NCI-H510A (cell line): ENCODE measurements at places on chromosomes 2 and 18.

- no peak for DNase-seq
Measured at GRCh38 chr18:22241921-22242361, 72.6 kb downstream of the GATA6 start.

GRCh38 chr2:2926009-2926857 is 451.4 kb downstream of the EIPR1 start:
- DNase-seq, result no peak

DNA sequence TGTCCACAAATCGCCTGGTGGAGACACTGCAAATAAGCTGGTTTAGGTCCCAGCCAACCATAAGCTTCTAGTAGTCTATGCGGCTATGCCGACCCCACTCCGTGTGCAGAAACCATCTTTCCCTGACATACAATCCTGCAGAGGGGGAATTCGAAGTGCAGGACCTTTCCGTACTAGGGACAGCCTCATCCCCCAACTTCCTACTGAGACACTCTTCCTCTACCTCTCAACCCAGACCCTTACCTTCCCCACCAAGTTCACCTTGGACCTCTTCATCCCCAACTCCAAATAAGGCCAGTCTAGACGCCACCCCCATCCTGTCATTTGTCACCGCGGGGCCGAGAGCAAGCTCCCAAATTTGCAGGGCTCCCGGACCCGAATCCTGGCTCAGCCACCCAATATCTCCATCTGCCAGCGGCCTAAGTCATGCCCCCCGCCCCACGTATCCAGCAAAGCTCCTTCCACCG is 496 bp downstream of the SUCLG1 start:
- no peak for DNase-seq

DNA sequence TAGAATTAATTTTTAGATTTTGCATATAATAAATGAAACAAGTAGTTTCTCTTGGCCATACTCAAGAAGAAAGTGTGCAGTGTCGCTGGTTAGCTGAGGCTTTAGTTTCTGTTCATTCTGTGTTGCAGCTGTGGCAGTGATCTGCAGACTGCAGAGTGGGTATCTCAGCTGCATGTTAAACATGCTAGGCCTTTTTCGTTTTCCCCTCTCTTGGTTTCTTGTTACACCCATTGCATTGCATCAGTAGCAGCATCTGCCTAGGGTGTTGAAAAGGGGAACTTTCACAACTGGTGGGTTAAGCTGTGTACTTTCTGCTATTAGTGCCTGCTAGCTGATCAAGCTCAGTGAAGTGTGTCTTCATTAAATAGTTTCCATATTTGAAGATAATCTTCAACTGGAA is 51.3 kb downstream of the ACSL3 start:
- no peak for DNase-seq

- no peak for DNase-seq
Measured at GRCh38 chr2:222309361-222309760, 10.6 kb upstream of the PAX3 start.

DNA sequence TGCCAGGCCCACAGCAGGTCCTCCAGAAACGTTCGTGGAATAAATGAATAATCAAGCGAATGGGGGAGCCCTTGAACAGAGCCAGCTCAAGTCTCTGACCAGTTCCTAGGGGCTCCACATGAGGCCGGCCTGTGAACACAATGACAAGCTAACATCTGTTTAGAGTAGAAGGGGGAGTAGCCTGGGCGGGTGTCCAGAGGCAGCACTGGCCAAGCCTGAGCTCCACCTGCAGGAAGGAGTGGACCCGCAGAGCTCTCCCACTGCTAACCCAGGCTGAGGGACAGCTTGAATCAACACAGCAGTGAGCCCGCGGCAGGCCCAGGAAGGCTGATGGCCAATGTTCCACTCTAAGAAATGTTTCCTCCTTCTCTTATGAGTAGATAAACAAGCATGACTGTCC is 234.8 kb upstream of the RAB6C start:
- DNase-seq, result no peak

- no peak for DNase-seq
Measured at GRCh38 chr2:118403658-118404451, 315.6 kb downstream of the INSIG2 start.

DNA sequence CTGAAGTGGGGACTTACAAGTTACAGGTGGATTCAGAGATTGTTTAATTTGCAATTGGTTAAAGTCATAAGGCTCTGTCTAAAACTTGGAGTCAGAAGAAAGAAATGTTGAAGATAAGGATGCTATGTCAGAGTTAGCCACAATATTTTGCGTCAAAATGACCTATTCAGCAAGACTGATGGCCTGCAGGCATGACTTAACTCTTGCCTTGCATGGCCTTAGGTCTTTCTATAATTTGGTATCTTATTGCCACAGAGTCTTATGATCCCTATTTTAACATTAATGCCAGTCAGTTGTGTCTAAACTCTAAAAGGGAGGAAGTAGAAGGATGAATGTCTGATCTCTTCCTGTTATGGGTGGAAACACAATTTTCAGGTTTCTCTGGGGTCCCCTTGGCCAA is 5.2 kb upstream of the COMMD1 start:
- DNase-seq, result no peak

DNA sequence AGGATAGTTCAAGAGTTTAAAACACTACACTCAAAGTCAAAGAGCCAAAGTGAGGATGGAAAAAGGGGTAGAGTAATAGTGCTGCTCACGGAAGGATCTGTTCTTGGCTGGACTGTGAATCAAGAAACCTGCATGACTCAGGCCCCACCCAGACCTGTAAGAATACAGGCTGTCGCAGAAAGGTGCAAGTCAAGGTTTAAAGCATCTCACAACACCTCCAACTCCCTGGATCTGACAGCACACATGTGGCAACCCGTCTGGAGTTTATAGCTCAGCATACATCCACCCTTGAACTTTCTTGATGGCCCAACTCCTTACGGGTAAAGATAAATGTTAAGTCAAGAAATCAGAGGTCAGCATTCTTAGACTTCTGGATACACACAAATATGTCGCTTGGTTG is 6.3 kb downstream of the KIAA2012 start:
- DNase-seq, result no peak

GRCh38 chr2:235920216-235920865 is 247.8 kb downstream of the GBX2 start:
- no peak for DNase-seq

- DNase-seq, result no peak
Measured at GRCh38 chr18:74069178-74070050, 78.2 kb downstream of the FBXO15 start.

DNA sequence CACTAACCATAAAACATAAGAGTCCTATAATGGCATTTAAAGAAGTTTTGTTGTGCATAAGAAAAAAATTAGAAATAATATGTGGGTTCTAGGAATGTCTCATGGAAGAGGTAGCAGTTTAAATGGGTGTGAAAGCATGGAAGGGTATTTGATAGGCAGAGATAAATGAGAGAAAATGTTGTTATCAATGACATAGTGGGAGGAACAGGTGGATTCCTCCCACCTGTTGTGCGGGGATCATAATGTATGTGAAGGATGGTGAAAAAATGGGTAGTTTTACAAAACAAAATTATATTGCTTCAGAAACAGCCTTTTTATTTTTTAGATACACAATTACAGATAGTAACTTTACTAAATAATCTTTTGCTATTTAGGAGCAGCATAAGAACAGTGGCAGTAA is 41.7 kb downstream of the RIT2 start:
- no peak for DNase-seq

DNA sequence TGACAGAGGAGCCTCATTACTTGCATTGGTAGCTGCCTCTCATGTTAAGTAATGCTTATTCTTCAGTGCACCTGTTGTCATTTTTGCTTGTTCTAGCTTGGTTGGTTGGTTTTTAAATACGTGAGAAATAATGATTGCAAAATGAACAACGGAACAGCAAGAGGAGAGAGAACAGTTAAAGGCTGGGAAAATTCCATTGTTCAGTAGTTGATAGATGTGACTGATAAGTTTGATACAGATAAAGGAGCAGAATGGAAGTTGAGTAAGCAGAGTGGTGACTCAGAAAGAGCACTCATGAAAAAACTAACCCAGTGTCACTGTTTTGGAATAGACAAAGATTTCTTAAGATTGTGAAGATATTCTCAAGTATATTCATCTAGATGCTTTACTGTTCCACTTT is 50.5 kb downstream of the MTA3 start:
- DNase-seq, result no peak

- no peak for DNase-seq
Measured at GRCh38 chr2:8225266-8225665, 456.6 kb upstream of the ID2 start.

DNA sequence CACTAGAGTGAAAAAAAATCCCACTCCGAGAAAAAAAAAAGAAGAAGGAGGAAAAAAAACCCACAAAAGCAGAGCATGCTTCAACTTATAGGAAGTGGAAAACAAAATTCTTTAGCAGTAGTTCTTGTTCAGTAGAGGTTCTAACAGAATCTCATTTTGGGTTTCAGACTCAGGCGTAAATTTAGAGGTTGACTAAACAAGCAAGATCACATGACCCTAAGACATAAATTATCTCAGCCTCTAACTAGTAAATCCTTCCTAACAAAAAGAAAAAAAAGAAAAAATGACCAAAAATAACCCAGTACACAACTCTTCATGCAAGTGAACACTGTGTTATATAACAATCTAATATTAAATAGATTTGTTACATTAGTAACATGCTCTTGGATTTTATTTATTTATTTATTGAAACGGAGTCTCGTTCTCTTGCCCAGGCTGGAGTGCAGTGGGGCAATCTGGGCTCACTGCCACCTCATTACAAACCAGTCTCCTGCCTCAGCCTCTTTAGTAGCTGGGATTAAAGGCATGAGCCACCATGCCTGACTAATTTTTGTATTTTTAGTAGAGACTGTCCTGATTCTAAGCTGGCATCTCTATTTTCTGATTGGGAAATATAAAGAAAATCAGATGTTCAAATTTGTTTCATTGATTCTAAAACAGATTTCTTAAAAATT is 35.4 kb downstream of the PPP4R3B start:
- DNase-seq, result no peak

GRCh38 chr2:227455200-227455599 is 16.8 kb upstream of the AGFG1 start:
- no peak for DNase-seq

DNA sequence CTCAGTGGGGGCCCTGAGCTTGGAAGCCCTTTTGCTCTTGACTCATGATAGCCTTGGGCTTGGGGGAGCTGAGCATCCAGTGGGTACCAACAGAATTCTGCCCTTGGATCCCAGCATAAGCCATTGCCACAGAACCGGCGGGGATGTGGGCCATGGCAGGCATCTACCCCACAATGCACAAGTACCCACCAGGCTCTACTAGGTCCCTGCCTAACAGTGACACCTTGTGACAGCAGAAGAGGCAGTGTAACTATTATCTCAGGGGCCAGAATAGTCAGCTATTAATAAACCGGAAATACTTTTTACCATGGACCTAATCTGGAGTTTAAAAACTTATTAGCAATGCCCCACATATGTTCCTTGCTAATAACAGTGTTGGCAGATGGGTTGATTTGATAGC is 397.2 kb downstream of the TMEM182 start:
- DNase-seq, result no peak

DNA sequence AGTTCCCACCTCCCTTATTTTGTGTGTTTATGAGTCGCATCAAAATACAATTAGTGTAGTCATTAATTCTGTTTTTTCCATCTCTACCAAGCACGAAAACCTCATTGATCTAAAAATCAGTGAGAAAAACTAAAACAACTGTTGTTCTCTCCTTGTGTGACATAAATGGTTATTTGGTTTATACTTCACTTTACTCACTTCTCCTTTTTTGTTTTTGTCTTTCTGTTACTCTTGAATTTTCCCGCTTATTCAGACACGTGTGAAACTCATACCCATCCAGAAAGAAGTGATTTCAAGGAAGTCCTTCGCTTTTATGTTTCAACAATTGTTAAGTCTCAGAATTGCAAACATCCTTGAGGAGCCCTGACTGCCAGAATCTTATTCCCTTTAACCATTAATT is 121.6 kb downstream of the EML6 start:
- DNase-seq, result no peak

DNA sequence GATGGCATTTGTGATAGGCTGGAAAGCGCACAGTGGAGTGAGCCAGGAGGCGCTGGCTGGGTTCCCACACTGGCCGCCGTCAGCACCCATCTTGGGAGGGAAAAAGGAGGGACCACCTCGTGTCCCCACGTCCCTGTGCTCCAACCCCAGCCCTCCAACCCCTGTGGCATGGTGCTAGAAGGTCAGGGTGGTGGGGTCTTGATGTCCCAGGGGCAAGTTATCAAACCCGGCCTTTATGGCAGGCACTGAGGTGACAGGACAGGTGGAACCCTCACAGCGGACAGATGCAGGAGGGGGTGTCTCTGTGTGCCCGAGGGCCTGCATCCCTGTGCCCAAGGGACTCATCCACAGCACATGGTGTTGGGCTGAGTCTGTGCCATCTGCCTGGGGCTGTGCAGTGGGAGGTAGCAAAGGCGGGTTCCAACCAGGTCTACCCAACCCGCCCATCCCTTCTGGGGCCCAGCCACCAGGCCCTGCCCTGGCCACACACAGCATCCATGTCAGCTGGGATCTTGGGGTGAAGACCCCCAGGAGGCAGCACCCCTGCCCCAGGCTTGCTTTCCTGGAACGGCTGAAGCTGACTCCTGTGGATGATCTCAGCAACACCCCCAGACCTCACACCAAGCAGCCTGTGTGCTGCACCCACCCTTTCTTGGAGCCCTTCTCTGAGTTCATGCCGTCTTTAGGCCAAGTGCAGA is 246.1 kb downstream of the NDUFA10 start:
- DNase-seq, result no peak

DNA sequence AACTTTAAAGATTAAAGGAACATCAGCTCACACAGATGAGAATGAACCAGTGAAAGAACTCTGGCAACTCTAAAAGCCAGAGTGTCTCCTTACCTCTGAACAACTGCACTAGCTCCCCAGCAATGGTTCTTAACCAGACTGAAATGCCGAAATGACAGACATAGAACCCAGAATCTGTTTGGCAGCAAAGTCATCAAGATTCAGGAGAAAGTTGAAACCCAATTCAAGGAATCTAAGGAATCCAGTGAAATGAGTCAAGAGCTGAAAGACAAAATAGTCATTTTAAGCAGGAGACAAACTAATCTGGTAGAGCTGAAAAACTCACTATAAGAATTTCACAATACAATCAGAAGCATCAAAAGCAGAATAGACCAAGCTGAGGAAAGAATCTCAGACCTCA is 72.0 kb downstream of the STRADB start:
- no peak for DNase-seq

- DNase-seq, result no peak
Measured at GRCh38 chr2:10256515-10257031, 46.1 kb upstream of the HPCAL1 start.

- no peak for DNase-seq
Measured at GRCh38 chr18:78241535-78242253, 737.9 kb upstream of the SALL3 start.

- no peak for DNase-seq
Measured at GRCh38 chr2:177998006-177998405, 74.6 kb downstream of the PDE11A start.
